ENCODE measurements at places on chromosomes 12 and 14.

DNA sequence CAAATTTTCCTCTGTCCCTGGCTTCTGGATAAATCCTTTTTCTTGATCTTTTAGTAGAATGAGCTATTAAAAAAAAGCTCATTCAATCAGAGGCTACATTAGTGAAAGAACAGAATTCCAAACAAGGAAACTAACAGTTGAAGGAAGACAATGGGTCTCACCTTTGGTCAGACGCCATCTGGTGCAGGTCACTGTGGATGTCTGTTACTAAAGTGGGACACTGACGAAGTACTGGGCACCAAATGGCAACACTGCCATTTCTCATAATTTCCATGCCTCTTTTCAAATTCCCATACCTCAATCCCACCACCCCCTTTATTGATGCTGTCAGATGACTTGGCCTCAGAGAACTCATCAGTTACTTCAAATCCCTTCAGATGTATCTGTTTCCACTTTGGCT lies 24.5 kb upstream of the ARID2 start:
- DNase-seq = no peak

DNA sequence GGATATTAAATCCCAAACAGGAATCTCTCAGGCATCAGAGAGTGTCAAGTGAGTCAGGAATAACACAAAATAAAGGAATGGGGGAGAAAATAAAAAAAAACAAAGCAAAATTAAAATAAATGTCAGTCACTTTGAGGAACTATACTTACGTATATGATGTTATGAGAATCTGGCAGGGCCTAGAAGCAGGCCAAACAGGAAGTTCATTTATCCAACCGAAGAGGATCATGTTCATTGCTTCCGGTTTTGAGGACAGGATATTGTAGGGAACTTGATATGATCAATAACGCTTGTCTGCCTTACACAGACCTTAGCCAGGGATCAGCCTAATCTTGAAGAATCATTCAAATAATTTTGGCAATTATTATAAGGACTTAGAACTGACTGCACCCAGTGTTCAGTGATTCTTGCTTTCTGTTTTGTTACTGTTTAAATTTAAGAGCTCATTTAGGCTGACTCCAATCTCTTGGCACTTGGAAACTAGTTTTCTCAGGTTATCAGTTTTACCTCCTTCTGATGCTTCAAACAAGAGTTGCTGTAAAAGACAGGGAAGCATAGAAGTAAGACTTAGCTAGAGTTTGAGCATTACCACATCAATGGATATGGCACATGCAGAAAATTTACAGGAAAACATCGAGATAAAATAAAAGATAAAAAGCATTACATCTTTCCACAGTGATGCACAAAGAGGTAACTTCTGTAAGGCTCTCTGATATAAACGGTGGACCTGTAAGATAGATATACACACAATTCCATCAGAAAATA lies 53.4 kb downstream of the ZFC3H1 start:
- no peak for DNase-seq

- DNase-seq = no peak
Observed at GRCh38 chr14:75205591-75205990, 29.2 kb upstream of the TMED10 start.

DNA sequence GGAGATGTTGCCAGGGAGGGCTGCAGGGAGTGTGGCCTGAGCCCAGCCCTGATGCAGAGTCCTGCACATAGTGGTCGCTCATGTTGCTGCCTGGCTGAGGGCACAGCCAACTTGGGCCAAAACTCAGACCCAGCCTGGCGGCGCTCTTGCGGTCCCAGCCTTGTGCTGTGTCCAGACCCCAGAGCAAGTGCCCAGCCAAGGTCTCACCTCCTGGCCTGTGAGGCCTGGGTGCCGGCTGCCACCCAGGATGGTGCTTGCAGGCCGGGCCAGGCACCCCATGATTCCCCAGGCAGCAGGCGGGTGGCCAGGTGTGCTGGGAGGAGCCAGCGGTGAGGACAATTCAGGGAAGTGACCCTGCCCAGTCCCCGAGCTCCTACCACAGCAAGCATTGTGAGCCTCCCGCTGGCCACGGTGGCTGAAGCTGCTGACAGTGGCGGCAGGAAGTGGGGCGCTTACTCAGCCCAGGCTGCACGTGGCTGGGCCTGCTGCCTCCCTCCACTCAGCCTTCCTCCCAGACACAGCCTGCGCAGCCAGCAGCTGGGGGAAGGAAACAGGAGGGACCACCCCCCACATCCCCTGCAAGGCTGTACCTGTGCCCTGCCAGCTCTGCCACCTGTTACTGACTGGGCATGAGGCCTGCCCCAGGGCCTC lies 17.7 kb upstream of the PGF start:
- no peak for DNase-seq

- DNase-seq = no peak
Observed at GRCh38 chr12:76449583-76449982, 101.4 kb upstream of the BBS10 start.

DNA sequence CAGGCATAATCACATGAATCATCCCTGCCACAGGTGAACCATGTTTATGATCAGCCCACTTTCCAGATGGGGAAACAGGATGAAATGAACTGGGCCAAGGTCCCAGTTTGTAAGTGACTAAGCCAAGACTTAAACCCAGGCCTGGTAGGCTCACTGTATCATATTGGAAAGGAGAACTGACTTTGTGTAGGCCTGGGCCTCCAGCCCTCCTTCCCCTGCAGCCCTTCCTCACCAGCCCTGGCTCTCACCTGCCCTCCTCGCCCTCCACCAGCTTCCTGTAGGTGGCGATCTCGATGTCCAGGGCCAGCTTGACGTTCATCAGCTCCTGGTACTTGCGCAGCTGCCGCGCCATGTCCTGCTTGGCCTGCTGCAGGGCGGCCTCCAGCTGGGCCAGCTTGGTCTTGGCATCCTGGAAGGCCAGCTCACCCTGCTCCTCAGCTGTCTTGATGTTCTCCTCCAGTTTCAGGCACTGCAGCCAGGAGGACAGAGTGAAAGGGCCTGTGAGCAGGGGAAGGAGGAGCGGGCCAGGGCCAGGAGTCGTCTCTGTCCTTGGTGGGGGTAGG lies 19.8 kb downstream of the KRT80 start:
- DNase-seq = no peak

DNA sequence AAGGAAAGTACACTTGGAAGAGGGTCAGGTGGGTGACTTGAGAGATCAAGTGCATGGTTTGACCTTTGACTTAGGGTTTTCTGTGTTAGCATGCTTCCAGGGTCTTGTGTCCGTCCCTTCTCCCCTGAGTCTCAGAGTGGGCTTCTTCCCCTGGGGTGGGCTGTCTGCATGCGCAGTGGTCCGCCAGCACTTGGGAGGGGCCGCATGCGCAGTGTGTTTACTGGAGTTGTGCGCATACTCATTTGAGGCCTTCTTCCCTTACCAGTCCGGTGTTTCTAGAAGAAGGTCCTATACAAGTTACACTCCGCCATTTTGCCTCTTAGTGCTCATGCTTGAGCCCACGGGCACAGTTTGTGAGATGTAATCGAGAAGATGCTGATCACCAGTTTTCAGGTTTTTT lies 58.5 kb downstream of the RIN3 start:
- no peak for DNase-seq

DNA sequence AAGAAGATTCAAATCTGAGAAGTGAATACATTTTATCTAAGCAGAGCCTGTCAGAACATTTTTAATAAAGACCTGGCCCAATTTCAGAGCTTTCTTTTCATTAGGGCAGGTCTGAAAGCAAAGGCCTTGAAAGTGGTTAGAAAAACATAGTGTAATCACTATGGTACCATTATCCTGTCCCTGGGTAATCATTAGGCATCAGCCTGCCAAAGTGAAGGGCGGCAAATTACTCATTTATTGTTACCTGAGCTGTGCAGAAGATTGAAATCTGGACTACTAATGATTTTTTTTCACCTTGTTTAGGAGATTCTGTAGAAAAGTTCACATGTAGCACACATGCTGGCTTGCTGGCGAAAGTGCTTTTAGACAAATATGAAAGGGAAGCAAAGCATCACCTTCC lies 92.6 kb upstream of the PRKD1 start:
- DNase-seq = no peak

GRCh38 chr14:99029916-99030305 lies 242.1 kb downstream of the BCL11B start:
- DNase-seq = no peak

DNA sequence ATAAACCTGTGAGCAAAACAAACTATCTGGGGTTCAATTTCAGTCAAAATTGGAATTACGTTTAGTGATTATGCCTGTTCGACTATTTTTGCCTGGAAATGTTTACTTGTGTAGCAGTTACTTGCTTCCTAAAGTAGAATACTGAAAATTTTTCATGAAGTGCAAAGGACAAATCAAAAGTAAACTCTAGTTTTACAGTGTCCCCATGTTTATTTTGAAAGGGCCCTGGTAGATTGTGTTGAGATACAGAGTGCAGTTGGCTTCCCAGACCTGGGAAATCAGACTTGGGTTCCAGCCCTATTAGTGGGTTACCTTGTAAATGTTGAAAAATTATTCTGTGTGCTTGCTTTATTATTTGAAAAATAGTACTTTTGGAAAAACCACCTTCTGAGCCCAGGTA lies 17.3 kb downstream of the KLRB1 start:
- no peak for DNase-seq

DNA sequence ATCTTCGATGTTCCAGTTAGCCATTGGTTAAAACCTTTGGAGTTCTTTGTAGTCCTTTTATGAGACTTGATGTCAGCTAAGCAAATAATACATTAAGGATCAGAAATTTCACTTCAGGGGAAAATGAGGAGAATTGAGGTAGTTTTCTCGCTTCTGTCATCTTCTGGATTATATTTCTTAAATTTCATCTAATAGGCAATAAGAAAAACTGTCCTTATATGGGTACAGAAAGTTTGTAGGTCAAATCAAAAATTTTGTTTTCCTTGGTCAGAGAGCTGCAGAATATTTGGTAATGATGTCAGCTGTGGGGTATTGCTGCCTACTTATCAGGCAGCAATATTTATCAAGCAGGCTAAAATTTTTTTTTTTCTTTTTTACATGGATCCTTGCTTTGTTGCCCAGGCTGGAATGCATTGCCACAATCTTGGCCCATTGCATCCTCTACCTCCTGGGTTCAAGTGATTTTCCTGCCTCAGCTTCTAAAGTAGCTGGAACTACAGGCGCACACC lies 37.1 kb downstream of the RIMKLB start:
- no peak for DNase-seq

DNA sequence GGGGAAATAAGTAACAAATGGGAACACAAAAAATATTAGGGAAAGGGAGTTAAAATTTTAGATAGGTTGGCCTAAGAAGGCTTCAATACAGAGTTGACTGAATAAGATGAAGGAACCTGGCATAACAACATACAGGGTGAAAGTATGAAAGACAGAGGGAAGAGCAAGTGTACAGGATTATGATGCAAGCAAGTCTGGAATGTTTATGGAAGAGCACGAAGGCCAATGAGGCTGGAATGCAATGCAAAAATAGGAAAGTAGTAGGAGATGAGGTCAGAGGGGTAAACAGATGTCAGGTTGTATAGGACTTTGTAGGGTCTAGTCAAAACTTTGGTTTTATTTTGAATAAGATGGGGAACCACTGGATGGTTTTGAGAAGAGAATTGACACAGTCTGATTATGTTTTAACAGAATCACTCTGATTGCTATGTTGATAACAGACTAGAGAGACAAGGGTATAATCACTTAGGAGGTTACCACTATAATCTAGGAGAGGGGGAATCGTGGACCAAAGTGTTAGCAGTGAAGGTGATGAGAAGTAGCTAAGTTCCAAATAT lies 96.8 kb downstream of the OSBPL8 start:
- no peak for DNase-seq

DNA sequence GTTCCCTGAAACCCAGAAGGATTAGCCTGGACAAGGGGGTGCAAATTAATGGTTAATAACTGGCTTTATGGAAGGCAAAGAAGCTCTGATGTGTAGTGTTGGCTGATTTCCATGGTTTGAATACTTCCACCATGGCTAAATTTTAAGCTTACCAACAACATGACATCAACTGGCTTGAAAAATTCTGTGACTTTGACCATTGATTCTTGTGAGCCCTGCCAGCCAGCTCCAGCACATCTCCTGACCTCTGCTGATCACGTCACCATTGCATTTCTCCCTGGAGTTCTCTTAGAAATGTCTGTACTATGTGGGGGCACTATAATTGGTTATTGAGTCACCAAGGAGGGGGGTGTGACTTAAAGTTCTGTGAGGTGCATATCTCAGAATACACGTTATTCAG lies 171.2 kb downstream of the MYRFL start:
- DNase-seq = no peak

- DNase-seq = no peak
Observed at GRCh38 chr14:51533872-51534553, 117.7 kb upstream of the FRMD6 start.

- peak; percentile 6 for DNase-seq
Observed at GRCh38 chr12:102169922-102170621, 27.6 kb downstream of the PMCH start.

GRCh38 chr12:131896811-131897270 lies 2.4 kb downstream of the ULK1 start:
- no peak for DNase-seq

Data from SK-N-DZ (cell line).